ENCODE measurements at places on chromosomes 1 and 21.

DNA sequence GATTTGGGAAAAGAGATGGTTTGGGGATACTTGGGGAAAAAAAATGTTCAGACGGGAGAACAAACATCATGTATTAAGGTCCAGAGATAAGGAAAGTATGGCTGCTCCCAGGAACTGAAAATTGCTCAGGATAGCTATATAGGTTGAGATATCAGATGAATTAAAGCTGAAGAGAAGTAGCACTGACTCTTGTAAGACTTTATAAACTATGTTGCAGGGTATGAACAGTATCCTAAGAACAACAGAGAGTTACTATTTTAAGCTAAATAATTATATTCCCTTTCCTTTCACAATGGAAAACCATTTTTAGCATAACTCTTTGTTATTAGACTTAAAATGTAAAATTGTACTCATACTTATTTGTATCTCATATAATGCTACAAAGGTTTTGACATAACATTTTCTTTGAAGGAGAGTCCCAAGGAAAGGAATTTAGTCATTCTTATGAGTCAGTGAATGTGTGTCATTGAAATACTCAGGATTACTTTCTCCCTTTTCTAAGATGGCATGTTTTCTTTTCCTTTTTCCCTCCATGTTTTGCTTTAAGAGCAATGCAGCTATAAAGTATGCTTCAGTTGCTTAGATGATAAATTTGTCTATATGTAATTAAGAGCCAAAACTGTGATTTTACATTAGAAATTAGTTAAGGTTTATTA, 139.4 kb upstream of the KIAA1614 start:
- DNase-seq = no peak
- H3K27ac ChIP-seq = no peak overlapping the region
- H3K36me3 ChIP-seq = no peaks in the 10 kb centered on the region
- no peaks in the 10 kb centered on the region for H3K27me3 ChIP-seq

- no peak for DNase-seq
- no peaks in the 10 kb centered on the region for H3K4me1 ChIP-seq
- no peaks in the 10 kb centered on the region for H3K36me3 ChIP-seq
- H3K27ac ChIP-seq = no peak overlapping the region
- no peak overlapping the region for H3K4me3 ChIP-seq
- no peaks in the 10 kb centered on the region for H3K27me3 ChIP-seq
Observed at GRCh38 chr21:44438531-44439210, 16.6 kb upstream of the LRRC3 start.

DNA sequence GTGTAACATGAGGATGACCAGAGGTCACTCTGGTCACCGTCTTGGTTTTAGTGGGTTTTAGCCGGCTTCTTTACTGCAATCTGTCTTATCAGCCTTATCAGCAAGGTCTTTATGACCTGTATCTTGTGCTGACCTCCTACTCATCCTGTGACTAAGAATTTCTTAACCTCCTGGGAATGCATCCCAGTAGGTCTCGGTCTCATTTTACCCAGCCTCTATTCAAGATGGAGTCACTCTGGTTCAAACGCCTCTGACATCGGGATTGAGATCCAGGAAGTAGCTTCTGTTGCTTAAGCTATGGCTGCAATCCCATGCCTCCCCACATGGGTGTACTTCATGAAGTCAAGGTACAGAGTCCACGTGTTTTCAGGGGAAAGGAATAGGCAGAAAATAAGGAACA, 19.9 kb downstream of the FMN2 start:
- DNase-seq = no peak
- no peak overlapping the region for H3K27ac ChIP-seq
- no peaks in the 10 kb centered on the region for H3K27me3 ChIP-seq
- H3K4me1 ChIP-seq = no peaks in the 10 kb centered on the region

DNA sequence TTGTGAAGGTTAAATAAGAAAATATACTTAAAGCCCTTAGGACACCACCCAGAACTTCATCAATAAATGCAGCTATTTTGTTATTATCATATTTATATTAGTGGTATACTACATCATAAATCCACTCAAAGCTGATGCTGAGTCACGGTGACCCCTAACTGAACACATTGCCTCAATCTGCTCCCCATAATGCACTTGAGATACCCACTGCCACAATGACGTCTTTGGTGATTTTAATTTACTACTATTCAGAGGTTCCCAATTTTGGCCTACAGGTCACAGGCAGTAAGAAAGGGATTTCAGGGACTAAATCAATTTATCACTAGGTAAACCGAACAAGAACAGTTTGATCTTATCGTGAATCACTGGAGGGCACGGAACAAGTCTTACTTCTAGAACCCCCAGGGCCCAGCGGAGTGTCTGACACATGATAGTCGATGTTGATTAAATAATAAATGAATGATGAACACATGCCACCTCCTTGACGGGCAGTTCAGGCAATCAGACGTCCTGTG, 493 bp upstream of the CHD1L start:
- peaks cover 11% of the 10 kb centered on the region for H3K27me3 ChIP-seq
- peak overlapping the region; percentile 79 for H3K27ac ChIP-seq
- DNase-seq = no peak

- H3K27me3 ChIP-seq = no peaks in the 10 kb centered on the region
- H3K4me1 ChIP-seq = no peaks in the 10 kb centered on the region
- no peaks in the 10 kb centered on the region for H3K36me3 ChIP-seq
Observed at GRCh38 chr1:165073185-165074007, 283.1 kb downstream of the LMX1A start.

- peak overlapping the region; percentile 88 for H3K4me3 ChIP-seq
- H3K27ac ChIP-seq = peak overlapping the region; percentile 75
- no peaks in the 10 kb centered on the region for H3K27me3 ChIP-seq
Observed at GRCh38 chr1:38872401-38873026, 634 bp downstream of the MYCBP start.

- peaks cover 7% of the 10 kb centered on the region for H3K27me3 ChIP-seq
- no peaks in the 10 kb centered on the region for H3K36me3 ChIP-seq
- no peaks in the 10 kb centered on the region for H3K4me1 ChIP-seq
- H3K27ac ChIP-seq = no peak overlapping the region
Observed at GRCh38 chr21:35603494-35603893, 456.8 kb downstream of the SETD4 start.

DNA sequence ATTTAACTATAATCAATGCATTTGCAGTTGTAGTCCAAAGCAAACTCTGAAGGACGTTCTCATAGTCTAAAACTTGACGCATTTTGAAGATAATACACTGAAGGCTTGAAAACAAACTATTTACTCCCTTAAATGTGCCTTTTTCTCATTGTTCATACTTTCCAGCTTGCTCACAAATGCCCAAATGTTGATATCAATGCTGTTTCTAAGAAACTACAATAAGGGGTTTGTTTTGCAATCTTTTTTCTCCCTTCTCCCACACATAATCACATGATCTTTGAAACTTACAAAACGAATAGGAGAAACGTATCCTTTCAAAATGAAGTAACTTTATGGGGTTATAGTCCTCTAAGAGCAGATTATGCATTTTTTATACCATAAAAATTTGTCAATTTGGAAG, 508.7 kb downstream of the DPYD start:
- no peaks in the 10 kb centered on the region for H3K27me3 ChIP-seq
- no peak for DNase-seq
- H3K4me3 ChIP-seq = no peak overlapping the region
- H3K27ac ChIP-seq = no peak overlapping the region
- no peaks in the 10 kb centered on the region for H3K36me3 ChIP-seq
- no peaks in the 10 kb centered on the region for H3K4me1 ChIP-seq

DNA sequence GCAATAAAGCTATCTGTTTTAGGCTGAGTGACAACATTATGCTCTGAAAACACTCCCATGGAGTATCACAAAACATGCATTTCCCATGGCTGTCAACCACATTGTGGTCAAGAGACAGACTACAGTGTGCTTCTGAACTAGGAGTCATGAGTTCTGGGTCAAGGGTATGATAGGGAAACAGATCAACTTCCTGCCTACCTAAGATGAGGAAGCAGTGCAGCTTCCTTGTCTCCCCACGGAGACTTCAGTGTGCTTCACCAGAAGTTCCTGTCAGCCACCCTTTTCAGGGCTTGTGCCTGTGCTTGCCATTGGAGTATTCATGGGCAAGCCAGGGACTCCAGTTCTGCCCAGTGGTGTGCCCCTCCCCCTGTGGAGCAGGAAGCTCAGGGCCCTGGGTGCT, 19.9 kb downstream of the LCE3E start:
- H3K4me1 ChIP-seq = no peaks in the 10 kb centered on the region
- DNase-seq = no peak
- no peaks in the 10 kb centered on the region for H3K27me3 ChIP-seq

DNA sequence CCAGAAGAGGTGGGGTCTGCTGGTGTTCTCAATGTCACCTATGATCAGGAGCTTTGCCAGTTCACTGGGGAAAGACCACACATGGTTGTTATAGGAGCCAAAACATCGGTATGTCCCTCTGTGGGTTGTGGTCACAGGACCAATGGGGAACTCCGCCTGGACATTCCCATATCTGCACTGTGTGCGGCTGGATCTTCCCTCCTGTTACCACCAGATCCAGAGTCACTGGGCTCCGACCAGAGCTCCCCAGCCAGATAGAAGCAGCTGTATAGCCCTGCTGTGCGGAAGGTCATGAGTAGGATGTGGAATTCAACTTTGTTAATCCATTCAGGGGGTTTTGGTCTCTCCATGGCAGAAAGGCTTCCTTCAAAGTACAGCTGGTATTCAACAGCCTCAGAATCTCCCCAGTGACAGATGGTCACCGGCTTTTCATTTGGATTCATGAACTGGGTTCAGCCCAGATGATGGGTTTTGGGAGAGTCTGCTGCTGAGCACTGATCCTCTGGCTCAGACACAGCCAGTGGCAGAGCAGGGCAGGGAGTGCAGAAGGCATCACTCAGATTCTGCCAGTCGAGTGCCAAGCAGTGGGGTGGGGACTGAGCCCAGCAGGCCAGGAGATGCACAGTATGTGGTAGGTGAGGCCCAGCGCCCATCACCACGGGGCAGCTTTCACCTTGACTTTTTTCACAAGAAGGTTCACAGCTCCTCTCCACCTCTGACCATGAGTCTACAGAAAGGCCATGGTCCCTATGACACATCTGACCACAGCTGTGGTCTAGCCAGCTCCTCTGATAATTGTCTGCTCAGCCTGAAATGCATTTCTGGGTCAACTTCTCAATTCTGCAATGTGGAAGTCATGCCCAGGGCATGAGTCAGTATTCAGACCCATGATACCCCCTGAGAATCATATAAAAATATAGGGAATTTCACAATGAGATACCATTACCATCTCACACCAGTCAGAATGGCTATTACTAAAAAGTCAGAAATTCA, 2.9 kb upstream of the SHCBP1L start:
- H3K27me3 ChIP-seq = peaks cover 25% of the 10 kb centered on the region
- H3K4me3 ChIP-seq = no peak overlapping the region
- H3K36me3 ChIP-seq = no peaks in the 10 kb centered on the region
- no peak for DNase-seq
- no peaks in the 10 kb centered on the region for H3K4me1 ChIP-seq

DNA sequence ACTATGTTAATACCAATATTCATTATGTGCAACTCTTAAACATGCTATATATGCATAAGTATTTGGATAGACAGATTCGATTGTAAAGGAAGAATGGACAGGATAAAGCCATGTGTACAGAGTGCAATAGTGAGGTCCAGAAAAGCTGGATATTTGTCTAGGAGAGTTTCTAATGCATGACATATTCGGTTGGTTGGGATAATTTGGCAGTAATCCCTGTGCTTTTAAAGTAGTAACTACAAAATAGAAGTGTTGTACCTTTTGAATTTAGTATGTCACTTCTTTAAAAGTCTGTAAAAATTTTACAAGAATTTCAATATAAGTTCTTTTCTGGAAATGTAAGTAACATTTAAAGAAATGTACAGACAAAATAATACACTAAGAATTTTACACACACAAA, 774.5 kb downstream of the USP25 start:
- H3K4me1 ChIP-seq = no peaks in the 10 kb centered on the region
- H3K27ac ChIP-seq = no peak overlapping the region
- no peak for DNase-seq
- no peaks in the 10 kb centered on the region for H3K27me3 ChIP-seq

Measured in activated T-helper 2 cell treated with anti-CD3 and anti-CD28 coated beads, Interferon-gamma antibody, Interleukin-2, Interleukin-4, amounts not matched to agents 10 μg/mL and 5 μg/mL and 100 μg/mL, durations not matched to agents 14 hours and 24 hours and 36 hours (primary cell).